ENCODE measurements at places on chromosomes 6 and 20.

DNA sequence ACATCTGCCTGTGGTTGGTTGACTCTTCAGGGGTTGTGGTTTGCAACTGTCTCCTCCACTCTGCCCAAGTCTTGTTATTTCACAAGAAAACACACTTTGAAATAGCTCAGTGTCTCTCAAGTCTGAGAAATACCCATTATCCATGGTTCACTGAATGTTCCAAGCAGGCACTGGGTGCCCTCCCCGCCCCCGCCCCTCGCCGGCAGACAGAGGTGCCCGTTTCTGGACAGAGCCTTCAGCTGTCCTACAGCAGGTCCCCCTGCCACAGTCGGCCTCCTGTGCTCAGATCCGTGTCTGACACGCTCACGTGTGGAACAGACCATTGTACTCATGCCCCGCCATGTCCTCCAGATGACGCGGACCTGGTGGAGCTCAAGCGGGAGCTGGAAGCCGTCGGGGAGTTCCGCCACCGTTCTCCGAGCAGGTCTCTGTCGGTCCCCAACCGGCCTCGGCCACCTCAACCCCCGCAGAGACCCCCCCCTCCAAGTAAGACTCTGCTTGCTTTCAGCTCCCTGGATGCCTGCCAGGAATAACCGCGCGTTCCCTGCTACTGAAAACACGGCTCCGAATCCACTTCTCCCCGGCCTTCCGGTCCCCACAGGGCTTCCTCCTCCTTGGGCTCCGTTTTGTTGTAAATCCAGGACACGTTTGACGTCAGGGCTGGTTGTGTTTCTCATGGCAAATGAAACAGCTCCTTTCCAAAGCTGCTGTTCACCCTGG, 81.4 kb downstream of the SERAC1 start:
- no peak for DNase-seq

DNA sequence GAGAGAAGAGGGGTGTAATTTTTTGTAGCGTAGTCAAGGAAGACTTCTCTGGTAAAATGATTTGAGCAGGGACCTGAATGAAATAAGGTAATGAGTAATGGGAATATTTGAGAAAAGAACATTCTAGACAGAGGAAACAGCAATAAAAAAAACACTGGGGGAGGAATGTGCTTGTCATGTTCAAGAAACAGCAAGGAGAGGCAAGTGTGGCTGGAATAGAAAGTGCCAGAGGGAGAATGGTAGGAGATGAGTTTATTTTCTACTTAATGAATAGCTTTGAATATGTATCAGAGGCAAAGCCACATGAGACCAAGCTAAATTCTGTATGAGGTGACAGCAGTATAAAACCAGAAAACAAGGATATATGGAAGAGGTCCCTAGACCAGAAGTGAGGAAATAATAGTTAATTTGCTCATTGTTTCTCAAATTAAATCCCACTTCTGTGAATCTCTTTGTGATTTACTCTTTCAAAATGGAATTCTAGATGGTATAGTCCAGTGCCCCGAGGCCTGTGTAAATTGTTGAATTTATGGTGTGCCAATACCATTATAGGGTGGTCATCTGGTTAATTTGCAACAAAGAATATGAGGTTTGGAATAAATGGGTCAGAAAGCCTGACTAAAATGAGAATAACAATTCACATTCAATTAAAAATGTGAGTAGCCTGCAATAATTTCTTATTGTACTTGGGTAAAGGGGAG, 170.2 kb downstream of the CDKAL1 start:
- no peak for DNase-seq

DNA sequence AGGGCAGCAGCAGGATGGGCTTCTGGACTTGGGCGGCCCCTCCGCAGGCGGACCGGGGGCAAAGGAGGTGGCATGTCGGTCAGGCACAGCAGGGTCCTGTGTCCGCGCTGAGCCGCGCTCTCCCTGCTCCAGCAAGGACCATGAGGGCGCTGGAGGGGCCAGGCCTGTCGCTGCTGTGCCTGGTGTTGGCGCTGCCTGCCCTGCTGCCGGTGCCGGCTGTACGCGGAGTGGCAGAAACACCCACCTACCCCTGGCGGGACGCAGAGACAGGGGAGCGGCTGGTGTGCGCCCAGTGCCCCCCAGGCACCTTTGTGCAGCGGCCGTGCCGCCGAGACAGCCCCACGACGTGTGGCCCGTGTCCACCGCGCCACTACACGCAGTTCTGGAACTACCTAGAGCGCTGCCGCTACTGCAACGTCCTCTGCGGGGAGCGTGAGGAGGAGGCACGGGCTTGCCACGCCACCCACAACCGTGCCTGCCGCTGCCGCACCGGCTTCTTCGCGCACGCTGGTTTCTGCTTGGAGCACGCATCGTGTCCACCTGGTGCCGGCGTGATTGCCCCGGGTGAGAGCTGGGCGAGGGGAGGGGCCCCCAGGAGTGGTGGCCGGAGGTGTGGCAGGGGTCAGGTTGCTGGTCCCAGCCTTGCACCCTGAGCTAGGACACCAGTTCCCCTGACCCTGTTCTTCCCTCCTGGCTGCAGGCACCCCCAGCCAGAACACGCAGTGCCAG, at the start of gene TNFRSF6B:
Gene TNFRSF6B, plus strand, starts transcription at position 25 of the 729 bp plus-strand sequence. Its CDS starts 116 bp downstream, at position 141.
- peak; percentile 22 for DNase-seq

DNA sequence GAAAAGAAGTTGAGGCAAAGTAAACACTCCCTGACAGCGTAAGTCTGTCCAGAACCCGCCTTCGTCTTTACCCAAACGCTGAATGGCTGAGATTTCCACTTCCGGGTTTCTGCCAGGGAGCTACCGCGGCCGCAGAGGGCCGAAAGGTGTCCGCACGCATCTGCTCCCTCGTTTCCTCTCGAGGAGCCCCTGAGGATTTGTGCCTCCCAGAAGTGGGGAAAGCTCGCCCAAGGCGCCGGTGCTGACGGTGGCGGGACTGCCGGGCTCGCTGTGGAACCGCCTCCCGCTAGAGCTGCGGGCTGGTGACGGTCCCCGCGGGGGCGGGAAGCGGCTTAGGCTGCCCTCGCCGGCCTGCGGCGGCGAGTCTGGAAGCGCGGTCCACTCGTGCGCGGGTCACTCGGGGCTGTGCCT, 1760.2 kb upstream of the DEFB115 start:
- DNase-seq = no peak

DNA sequence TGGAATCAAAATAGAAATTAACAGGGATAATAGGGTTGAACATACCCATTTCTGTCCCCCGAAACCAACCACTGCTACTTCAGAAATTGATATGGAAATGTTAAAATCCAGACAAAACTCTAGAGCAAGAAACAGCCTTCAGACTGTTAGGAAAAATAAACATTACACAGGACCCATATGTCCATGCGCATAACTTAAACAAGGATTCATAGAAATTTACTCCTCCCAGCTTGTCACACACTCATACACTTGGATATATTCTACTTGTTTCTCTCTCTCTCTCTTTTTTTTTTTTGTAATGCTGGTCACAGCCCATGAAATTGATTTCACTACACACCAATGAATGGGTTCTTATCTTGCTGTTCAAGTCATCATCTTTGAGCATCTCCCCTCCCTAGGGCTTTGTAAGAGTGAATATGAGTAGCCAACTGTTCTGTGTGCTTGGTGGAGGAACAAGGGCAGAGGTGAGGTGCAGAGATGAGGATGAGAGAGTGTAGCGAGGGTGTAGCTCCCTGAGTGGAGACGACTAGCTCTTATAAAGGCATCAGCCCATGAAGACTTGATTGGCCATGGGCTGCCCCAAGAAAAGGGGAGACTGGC, 61.8 kb upstream of the MLN start:
- no peak for DNase-seq

- DNase-seq = no peak
Measured at GRCh38 chr20:60627751-60628565, 624.1 kb upstream of the CDH4 start.

DNA sequence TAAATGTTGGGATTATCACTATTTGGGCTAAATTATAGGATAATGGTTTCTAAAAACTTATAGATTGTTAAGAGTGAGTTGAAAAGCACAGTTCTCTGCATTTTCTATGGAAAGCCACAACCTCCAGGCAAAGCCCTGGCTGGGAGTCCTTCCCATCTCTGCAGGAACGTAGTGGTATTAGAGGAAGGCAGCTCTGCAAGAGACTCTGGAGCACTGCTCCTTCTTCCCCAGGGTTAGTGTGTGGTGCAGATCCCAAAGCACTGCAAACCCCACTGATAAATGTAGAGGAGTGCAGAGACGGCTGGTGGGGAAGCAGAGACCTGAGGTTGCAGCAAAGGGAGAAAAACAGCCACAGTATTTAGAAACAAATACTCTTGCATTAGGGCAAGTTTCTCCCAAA, 225.3 kb downstream of the TINAG start:
- DNase-seq = no peak

GRCh38 chr6:142318714-142319113, 16.9 kb downstream of the ADGRG6 start:
- no peak for DNase-seq

GRCh38 chr6:63795826-63796225, 160.2 kb downstream of the PHF3 start:
- DNase-seq = no peak

GRCh38 chr6:134740027-134740373, 209.9 kb downstream of the ALDH8A1 start:
- DNase-seq = no peak

DNA sequence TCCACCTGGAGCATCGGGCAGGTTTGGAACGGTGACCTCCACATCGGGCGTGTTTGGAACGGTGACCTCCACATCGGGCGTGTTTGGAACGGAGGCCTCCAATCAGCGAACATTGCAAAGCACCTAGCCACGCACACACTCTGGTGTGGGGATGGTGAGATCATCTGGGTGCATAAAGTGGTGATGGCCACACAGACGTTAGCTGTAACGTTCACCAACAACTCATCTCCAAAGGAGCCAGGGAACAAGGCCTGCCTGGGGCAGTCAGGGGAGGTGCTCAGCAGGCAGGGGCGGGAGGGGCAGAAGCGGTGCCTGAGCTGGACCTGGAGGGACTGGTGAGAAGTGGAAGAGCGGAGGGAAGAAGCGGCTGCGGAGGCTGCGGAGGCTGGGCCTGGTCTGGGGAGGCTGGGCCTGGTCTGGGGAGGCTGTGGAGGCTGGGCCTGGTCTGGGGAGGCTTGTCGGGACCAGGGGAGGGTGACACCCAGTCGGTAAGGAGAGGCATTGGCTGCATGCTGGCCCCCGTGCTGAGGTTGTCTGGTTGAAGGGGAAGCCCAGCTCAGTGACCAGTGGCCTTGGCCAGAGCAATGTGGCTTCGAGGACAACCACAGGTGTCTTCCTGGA, 89.9 kb downstream of the PSMB1 start:
- no peak for DNase-seq

- DNase-seq = peak; percentile 23
Measured at GRCh38 chr20:42483730-42484303, 705.9 kb downstream of the PTPRT start.

DNA sequence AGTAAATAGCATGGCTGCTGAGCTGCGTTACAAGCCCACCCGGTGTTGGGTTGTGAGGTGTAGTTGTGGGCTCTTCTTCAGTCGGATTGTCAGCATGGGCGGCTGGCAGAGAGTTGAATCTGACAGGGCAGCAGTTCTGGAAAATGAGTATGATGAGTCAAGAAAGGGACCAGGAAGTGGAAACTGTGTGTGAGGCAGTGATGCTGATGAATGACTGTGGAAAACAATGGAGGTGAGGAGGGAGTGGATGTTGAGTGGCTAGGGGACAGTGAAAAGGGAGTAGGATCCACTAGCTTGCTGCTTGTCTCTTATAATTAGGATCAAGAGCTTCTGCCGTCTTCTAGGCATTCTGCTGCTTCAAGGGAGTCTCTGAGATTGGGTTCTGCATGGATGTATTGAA, 154.3 kb downstream of the ESR1 start:
- no peak for DNase-seq

All from activated CD4-positive, alpha-beta T cell treated with anti-CD3 and anti-CD28 coated beads, Interleukin-2, amount 50 U/mL, for 16 hours (primary cell).